ENCODE measurements at places on chromosomes 16 and 17.

GRCh38 chr16:77745972-77746371, 23.7 kb downstream of the NUDT7 start:
- no peak for DNase-seq

GRCh38 chr16:88468275-88469129, 15.4 kb downstream of the ZFPM1 start:
- no peak for DNase-seq

DNA sequence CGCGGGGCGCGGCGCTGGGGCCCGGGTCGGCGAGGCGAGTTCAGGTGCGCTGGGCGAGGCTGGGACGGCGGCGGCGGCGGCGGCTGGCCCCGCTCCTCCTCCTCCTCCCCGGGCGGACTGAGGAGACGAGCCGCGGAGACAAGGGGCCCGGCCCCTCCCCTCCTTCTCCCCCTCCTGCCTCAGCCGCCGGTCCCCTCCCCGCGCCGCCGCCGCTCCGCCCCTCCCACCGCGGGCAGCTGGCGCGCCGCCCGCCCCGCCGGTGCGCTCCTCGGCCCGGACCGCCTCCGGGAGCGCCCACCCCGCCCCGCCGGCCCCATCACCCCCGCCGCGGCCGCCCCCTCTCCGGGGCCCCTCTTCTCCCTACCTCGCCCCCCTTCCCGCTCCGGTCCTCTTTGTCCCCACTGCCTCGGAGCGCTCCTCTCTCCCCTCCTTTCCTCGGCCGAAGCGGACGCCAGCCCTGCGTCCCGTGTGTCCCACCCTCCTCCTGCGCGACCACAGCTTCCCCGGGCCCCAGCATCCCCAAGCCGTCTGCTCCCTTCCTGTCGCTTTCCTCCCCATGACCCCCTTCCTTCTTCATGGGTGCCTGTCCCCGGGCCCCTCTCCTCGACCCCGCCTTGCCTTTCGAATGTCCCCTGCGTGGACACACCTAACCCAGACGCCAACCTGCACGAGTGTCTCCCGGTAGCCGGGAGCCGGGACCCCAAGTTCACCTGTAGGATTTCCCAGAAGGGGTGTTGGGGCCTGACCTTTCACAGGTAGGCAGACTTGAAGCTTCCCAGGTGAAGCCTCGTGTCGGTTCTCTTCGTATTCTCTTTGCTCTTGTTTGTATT, at the start of gene TOX3:
TSS of gene TOX3 (minus strand) at position 140 of the 830 bp plus-strand sequence. CDS start 420 bp downstream, outside the sequence.
- DNase-seq, result no peak

DNA sequence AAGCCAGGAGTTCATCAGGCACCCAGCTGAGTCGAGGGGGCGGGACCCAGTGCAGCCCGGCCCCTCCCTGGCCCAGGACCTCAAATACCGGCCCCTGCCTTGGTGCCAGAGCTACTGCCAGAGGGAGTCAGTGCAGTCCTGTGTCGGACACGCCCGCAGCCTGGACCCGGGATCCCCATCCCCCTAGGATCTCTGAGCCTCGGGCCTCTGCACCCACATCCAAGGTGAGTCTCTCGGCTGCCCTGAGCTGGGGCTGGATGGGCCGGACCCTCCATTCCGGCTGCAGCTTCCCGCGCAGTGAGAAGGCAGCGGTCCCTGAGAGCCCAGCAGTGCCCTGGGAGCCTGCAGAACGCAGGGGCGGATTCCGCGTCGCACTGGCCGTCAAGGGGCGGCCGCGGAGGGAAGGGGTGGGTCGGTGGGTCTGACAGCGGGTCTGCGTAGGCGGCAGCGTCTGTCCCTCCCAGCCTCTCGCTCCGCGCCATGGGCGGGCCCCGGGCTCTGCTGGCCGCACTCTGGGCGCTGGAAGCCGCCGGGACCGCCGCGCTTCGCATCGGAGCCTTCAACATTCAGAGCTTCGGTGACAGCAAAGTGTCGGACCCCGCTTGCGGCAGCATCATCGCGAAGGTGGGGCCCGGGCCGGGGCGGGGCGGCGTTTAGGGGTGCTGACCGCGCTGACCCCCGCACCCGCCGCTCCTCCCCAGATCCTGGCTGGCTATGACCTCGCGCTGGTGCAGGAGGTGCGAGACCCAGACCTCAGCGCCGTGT, at the start of gene DNASE1L2:
TSS of gene DNASE1L2 (plus strand) at position 108 of the 765 bp plus-strand sequence. CDS start at position 481, 373 bp downstream.
- no peak for DNase-seq

GRCh38 chr17:49191409-49191916, 18.9 kb downstream of the GNGT2 start:
- DNase-seq, result no peak
